ENCODE measurements at places on chromosomes 3 and 15.

DNA sequence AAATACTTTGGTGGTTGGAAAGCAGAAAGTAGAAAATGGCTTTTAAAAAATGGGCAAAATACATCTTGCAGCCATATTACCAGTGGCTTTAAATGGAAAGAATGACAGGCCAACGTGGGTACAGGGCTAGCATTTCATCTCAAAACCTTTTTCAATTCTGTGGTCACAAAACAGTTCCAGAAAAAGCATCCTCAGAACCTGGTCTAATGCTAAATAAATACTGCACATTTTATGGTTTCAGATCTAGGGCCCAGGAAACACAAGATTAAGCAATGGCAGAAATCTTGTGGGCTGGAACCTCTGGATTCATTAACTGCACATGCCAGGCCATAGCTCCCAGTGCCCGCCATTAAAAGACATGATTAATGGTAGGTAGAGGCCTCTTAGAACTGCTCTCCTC, 470.2 kb upstream of the RASGRP1 start:
- DNase-seq, result no peak

- no peak for DNase-seq
These were observed 43.4 kb downstream of the RPLP1 start for GRCh38 chr15:69496001-69496400.

DNA sequence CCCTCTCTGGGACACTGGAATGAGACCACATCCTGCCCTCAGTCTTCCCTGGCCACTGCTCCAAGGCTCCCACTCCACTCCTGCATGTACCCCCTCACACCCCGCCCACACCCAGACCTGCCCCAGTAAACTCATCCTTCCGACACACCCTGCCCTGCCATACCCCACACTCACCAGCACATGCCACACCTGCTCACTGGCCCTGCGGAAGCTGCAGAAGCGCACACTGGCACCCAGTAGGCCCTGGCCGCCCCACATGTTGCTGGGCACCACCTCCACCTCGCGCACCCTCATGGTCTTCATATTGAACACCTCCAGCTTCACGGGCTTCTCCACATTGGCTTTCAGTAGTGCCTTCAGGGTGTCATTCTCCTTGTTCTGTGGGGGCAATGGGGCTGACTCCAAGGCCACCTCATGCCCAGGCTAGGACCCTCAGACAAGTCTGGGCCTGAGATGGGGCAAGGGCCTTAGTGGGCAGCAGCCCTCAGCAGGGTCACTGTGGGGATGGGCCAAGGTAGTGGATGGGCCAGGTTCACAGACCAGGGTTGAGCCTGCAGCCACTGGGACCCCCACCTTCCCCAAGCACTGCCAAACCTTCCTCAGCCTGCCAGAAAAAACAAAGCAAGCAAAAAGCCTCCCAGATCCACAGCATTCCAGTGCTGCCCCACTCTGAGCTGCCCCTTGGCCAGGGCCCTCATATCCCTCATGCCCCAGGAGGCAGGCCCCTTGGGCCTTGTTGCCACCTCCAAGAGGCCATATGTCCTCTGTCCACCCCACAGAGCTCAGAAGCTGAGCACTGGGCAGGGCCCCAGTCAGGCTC, 4.7 kb downstream of the GORASP1 start:
- DNase-seq, result no peak

- DNase-seq, result peak; percentile 92
These were observed 99.4 kb downstream of the FBLN2 start for GRCh38 chr3:13648060-13649001.

DNA sequence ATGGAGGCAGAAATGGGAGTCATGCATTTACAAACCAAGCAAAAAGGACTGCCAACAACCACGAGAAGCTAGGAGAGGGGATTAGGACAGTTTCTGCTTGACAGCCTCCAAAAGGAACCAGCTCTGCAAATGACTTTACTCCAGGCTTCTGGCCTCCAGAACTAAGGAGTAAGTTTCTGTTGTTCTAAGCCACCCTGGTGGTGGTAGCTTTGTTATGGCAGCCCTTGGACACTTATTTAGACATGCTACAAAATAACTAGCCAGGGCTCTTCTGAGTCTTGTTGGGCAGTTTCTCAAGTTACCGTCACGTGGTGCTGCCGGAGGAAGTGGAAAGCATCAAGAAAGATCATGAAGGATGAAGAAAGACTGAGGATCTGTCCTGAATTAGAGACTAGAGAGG, 386.5 kb downstream of the LRTM1 start:
- DNase-seq, result no peak

DNA sequence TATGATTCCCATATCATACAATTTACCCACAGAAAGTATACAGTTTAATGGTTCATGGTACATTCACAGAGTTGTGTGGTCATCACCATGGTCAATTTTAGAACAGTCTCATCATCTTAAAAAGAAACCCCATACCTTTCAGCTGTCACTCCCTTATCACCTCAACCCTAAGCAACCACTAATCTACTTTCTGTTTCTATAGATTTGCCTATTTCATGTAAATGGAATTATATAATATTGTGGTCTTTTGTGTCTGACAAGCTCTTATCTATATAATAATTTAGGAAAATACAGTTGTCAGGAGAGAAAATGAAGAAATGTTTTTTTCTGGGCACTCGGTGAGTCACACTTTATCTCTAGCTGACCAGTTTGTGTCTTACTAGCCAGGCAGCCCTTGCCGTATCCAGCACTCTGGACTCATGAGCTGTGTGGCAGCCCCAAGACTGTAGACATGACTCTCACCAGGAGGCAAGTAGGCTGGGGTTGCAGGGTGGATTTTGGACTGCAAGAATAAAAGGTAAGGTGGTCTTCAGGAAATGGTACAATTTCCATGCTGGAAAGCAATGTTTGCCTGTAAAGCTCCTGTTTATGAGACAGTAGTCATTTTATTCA, 234.6 kb downstream of the THRB start:
- DNase-seq, result no peak

DNA sequence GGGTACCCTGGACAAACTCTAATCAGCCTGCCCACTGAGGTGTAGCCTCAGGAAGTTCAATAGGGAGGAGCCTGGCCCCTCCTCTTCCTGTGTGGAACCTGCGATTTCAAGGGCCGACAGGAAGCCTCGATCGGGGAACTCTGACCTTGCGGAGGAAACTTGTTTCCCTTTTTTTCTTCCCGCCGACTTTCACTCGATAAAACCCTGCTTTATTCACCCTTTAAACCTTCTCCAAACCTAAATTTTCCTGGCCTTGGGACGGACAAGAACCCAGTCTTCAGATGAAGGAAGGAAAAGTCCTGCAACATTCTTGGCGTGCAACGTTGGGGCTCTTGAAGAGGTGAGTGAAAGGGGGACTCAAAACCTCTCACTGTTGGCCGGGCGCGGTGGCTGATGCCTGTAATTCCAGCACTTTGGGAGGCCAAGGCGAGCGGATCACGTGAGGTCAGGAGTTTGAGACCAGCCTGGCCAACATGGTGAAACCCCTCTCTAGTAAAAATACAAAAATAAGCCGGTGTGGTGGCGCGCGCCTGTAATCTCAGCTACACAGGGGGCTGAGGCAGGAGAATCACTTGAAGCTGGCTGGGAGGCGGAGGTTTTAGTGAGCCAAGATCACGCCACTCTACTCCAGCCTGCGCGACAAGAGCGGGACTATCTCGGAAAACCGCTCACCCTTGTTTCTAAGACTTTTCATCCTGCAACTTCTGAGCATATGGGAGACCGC, 208.2 kb downstream of the ZNF385D start:
- no peak for DNase-seq

- DNase-seq, result peak; percentile 98
These were observed 57.5 kb upstream of the LMCD1 start for GRCh38 chr3:8443829-8444791.

- DNase-seq, result peak; percentile 46
These were observed 3.0 kb downstream of the ADAMTS9 start for GRCh38 chr3:64684715-64685261.

GRCh38 chr3:126256251-126256650, 75.9 kb upstream of the ALDH1L1 start:
- no peak for DNase-seq

GRCh38 chr3:59304296-59304695, 254.5 kb upstream of the CFAP20DC start:
- no peak for DNase-seq

Data from Caco-2 (cell line).